NCI-H2171 treated with DMSO at 0.1 percent for 48 hours (cell line): ENCODE measurements at places on chromosomes 4 and X.

DNA sequence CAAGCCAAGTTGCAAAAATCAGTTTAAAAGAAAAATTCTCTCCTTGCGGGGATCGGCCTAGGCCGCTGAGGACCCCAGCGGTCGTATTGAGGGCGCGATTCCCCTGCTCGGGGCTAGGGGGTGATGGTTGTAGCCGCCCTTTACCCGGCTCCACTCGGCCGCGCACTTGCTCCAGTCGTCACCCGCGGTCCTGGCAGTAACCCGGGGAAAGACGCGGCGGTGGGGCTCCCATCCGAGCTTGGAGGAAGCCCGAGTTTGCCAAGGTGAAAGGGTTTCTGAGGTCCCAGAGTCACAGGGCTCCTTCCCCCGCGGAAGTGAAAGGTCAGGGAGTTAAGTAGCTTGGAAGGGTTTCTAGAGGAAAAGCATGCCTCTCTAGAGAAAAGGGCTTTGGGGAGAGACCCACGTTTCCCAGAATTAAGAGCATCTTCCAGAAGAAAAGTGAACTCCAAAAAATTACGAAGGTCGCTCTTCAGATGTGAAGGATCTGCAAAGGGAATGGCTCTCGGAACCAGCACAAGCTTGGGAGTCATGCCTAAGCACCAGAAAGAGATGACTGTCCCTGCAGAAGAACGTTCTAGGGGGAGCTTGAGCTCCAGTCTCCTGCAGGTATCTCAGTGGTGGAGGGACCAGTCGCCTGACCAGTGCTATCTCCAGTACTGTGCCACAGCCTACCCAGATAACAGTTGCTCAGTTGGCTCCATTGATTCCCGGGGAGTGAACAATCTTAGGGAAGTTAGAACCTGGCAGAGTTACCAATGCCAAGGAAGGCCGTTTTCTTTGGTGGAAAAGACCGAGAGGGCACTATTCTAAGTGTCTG is 875 bp downstream of the LAP3 start:
- DNase-seq, result no peak

DNA sequence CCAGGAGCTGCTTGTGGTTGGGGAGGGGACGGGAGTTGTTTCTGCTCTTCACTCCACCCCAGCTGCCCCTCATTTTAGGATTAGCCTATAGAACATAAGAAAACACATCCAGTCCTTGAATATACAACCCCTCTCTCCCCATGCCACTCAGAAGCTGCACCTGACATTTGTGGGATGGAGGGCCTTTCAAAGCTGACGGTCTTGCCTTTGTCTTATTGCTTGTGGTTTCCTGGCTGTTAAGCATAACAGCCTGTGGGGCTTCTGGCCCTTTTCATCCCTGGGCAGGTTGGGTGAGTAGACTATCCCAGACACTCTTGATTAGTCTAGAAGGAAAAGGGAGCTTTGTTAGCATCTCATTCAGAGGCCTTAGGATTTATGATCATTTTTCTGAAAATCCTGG is 407.6 kb upstream of the BOD1L1 start:
- DNase-seq, result no peak

DNA sequence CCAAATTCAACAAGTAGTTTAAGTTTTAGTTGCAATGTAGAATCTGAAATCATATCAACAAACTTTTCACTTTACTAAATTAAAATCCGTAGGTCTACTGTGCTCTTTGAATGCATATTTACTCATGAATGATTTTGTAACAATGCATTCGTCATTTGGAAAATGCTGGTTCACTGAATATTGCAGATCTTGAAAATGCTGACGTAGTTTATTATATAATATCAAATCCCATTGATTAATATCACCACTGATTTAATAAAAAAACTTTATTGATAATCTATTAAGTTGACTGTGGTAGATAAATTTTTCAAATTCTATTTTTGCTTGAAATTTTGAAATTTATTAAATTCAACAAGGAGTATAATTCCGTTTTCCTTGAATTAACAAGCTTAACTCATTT is 540.0 kb downstream of the GRID2 start:
- DNase-seq, result no peak

GRCh38 chrX:110699109-110699508 is 96.5 kb downstream of the CHRDL1 start:
- no peak for DNase-seq

- no peak for DNase-seq
Measured at GRCh38 chr4:1323635-1324442, 23.2 kb upstream of the UVSSA start.

DNA sequence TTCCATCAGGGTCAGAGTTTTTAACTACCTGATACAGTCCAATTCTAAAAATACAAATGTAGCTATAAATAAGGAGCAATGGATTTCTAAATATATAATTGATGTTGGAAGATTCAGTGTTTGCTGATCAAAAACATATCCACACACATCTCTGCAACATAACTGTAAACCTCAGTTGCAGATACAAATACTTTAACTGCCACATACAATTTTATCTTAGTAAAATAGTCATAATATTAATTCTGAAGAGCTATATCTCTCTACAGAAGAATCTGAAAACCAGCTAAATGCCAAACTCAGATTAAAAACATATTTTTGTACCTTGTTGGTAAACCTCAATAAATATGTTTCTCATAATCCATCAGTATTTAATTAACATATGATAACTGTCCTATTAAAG is 674.3 kb upstream of the INTU start:
- no peak for DNase-seq

- no peak for DNase-seq
Measured at GRCh38 chr4:141768954-141769353, 132.6 kb downstream of the IL15 start.

GRCh38 chr4:38980903-38981676 is 51.1 kb downstream of the TMEM156 start:
- DNase-seq, result no peak

DNA sequence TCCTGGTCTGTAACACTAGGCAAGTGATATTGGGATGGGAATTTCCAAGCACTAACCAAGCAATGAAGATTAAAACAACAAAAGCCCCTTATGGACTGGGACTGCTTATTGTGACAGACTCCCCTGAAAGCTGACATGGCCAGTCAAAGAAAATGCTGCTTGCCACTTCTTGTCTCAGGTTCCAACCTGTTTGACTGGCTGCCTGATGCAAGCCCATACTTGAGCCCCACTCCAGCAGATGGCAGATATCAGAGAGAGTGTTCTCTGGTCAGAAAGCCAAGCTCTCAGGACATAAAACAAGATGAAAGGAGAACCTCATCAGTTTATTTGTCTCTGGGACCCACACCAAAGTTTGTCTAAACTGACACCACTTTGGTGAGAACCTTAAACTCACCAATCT is 15.5 kb upstream of the IGBP1 start:
- DNase-seq, result no peak

DNA sequence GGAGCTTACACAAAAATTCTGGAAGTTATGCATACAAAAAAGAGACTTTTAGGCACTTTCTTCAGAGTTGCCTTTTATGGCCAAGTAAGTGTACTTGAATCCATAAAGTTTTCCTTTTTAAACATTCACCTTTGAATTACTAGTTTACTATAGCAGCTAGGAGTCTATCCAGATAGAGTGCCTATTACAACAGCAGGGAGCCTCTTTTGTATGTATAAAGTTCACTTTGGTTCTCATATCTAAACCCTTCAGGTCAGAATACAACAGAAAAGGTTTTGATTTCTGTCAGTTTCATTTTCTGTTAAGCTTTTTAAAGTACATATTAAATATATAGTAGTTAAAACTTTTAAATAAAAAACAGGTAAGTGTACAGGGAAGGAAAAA is 51.4 kb upstream of the IL13RA1 start:
- DNase-seq, result no peak

DNA sequence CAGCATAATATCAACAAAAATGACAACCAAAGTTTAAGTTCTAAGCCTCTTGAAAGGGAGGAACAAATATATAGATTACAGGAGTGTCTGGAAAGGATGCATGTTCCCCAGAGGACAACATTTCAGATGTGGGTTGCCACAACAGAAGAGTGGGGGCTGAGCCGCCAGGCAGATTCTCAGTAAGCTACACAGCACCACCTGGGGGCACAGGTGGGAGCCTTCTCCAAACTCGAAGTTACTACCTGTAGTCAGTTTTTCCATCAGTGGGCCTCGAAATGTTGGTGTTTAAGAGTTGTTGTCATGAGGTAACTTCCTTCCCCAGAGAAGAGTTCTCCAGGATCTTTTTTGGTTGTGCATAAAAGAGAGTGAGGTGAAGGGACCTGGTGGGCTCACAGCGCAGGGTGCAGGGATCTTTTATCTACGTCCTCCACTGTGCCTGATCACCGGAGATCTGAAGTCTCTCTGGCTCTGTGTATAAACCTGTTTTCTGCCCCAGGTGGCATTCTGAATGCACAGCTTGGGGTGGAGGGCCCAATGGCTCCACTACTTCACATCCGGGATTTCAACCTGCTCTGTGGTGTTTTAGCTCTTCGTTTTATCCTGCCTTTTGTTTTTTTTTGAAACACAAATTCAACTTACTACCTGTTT is 58.4 kb upstream of the STS start:
- peak; percentile 1 for DNase-seq

GRCh38 chr4:39154009-39154408 is 28.3 kb upstream of the WDR19 start:
- DNase-seq, result no peak

GRCh38 chrX:13285229-13285628 is 34.6 kb downstream of the ATXN3L start:
- DNase-seq, result no peak

DNA sequence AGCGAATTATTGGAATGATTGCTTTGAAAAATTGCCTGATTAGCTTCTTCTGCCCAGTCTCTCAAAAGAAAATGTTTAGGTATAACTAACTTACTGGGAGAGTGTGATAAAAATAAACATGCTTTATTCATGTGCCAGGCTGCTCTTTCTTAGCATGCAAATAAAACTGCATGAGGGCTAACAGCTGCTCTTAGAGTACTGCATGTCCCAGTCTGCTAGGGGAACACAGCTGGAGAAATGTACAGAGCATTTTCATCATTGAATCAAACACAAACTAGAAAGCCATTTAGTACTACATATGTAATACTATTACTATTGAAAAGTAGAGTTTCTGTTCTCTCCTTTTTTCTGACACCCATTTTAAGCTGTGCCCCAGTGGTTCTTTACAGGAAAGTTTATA is 726.0 kb downstream of the GRID2 start:
- DNase-seq, result peak; percentile 55

DNA sequence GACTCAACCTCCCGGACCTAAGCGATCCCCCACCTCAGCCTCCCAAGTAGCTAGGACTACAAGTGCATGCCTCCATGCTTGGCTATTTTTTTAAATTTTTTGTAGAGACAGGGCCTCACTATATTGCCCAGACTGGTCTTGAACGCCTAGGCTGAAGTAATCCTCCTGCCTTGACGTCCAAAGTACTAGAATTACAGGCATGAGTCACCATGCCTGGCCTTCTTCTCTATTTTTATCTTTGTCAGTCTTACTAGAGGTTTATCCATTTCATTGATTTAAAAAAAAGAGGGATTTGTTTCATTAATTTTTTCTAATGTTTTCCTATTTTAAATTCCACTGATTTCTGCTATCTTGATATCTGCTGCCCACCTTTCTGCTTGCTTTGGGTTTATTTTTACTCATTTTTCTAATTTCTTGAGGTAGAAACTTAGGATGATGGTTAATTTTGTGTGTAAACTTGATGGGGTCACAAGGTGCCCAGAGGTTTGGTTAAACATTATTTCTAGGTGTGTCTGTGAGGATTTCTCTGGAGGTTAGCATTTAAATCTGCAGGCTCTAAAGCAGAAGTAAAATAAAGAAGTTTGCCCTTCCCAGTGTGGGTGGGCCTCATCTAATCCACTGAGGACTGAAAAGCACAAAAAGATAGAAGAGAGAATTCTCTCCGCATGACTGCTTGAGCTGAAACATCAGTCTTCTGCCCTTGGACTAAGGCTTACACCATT is 116.2 kb upstream of the DCLK2 start:
- no peak for DNase-seq

DNA sequence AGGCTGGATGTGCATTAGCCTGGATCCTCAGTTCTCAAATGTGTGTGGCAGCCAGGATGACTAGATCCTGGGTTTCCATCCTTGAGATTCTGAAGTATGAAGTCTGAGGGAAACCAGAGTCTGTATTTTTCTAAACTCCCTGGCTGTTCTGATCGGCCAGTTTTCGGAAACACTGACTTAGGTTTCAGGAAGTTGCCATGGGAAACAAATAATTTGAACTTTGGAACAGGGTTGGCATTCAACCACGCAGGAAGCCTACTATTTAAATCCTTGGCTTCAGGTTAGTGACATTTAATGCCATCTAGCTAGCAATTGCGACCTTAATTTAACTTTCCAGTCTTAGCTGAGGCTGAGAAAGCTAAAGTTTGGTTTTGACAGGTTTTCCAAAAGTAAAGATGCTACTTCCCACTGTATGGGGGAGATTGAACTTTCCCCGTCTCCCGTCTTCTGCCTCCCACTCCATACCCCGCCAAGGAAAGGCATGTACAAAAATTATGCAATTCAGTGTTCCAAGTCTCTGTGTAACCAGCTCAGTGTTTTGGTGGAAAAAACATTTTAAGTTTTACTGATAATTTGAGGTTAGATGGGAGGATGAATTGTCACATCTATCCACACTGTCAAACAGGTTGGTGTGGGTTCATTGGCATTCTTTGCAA is 67.6 kb downstream of the PDGFRA start:
- DNase-seq, result no peak

GRCh38 chrX:129769467-129770154 is 10.1 kb upstream of the SASH3 start:
- DNase-seq, result no peak

DNA sequence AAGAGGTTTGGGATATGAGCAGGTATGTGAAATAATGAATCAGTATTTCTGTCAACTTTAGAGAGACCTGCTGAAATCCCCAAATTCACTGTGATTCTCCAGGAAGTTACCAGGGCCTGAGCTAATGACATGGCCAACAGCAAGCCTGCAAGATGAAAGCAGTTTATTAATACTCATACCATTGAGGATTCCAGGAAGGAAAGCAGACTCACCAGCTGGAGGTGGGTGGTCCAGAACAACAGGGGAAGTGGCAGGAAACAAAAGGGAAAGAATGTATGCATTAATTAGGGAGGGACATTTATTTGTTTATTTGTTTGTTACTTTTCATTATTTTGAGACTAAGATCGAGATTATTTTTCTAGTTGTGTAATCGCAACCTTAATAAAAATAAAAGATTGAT is 196.6 kb upstream of the AGA start:
- DNase-seq, result no peak

DNA sequence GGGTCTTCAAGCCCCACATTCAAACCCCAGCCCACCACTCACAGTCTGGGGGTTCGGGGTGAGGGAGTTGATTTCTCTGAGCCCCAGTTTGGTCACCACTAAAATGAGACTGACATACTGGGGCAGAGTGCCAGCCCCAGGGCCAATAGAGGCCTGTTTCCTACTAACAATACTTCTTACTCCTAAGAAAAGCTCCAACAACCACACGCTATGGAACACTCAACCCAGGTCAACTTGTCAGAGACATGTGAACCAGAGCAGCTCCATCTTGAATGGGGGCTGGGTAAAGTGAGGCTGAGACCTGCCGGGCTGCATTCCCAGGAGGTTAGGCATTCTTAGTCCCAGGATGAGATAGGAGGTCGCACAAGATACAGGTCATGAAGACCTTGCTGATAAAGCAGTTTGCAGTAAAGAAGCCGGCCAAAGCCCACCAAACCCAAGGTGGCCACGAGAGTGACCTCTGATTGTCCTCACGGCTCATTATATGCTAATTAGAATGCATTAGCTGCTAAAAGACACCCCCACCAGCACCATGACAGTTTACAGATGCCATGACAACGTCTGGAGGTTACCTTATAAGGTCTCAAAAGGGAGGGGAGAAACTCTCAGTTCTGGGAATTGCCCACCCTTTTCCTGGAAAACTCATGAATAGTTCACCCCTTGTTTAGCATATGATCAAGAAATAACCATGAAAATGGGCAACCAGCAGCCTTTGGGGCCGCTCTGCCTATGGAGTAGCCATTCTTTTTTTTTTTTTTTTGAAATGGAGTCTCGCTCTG is 26.6 kb upstream of the HTRA3 start:
- DNase-seq, result no peak
